ENCODE measurements at places on chromosomes 5 and 9. TPM values are rescaled to one million over a fixed set of nuclear protein-coding genes. Genes with fewer than 3 reads are reported as not detected.

The IL3 gene
- total RNA-seq = not detected

The OCLN gene
- 1.4 TPM for total RNA-seq

The KLF9 gene
- total RNA-seq = 86.7 TPM

The FAXDC2 gene
- total RNA-seq = 4.0 TPM

The SLC6A18 gene
- total RNA-seq = not detected

The CD14 gene
- total RNA-seq = not detected

The HNRNPA0 gene
- total RNA-seq = 38.1 TPM

The CACFD1 gene
- 1.8 TPM for total RNA-seq

The PRUNE2 gene
- not detected for total RNA-seq

The LRRC19 gene
- not detected for total RNA-seq

The SKP1 gene
- 310 TPM for total RNA-seq

The FBXW2 gene
- 87.8 TPM for total RNA-seq

The ANGPTL2 gene
- not detected for total RNA-seq

The SLC45A2 gene
- total RNA-seq = not detected

The BHMT2 gene
- total RNA-seq = not detected

The PFN3 gene
- not detected for total RNA-seq

The SLC25A2 gene
- 0.74 TPM for total RNA-seq

The C5orf58 gene
- not detected for total RNA-seq

The GMCL2 gene
- not detected for total RNA-seq

The FXN gene
- total RNA-seq = 15.4 TPM

The WASHC1 gene
- total RNA-seq = 25.6 TPM

The LHX2 gene
- not detected for total RNA-seq

The OR1L6 gene
- not detected for total RNA-seq

The ACO1 gene
- 3.6 TPM for total RNA-seq

The ODF2 gene
- 31.9 TPM for total RNA-seq

The FLT4 gene
- total RNA-seq = 2.4 TPM

The MEGF9 gene
- 17.8 TPM for total RNA-seq

The KIAA1191 gene
- 60.9 TPM for total RNA-seq

The ADCY2 gene
- not detected for total RNA-seq

The SMU1 gene
- total RNA-seq = 22.7 TPM

The SYK gene
- total RNA-seq = 0.81 TPM

The IL4 gene
- 2.1 TPM for total RNA-seq

The TMEM171 gene
- not detected for total RNA-seq

The MVB12B gene
- 5.1 TPM for total RNA-seq

The LCN2 gene
- total RNA-seq = 0.94 TPM

The BTNL3 gene
- not detected for total RNA-seq

The INSL4 gene
- not detected for total RNA-seq

The C6 gene
- not detected for total RNA-seq

The FCHSD1 gene
- total RNA-seq = 115 TPM

The LCN10 gene
- total RNA-seq = 0.30 TPM

The SCGB3A2 gene
- total RNA-seq = not detected

All from CD4-positive, CD25-positive, alpha-beta regulatory T cell (primary cell).